ENCODE measurements at places on chromosomes 2 and 18.

- no peak for DNase-seq
These were observed 84.4 kb downstream of the EIPR1 start for GRCh38 chr2:3293221-3293620.

DNA sequence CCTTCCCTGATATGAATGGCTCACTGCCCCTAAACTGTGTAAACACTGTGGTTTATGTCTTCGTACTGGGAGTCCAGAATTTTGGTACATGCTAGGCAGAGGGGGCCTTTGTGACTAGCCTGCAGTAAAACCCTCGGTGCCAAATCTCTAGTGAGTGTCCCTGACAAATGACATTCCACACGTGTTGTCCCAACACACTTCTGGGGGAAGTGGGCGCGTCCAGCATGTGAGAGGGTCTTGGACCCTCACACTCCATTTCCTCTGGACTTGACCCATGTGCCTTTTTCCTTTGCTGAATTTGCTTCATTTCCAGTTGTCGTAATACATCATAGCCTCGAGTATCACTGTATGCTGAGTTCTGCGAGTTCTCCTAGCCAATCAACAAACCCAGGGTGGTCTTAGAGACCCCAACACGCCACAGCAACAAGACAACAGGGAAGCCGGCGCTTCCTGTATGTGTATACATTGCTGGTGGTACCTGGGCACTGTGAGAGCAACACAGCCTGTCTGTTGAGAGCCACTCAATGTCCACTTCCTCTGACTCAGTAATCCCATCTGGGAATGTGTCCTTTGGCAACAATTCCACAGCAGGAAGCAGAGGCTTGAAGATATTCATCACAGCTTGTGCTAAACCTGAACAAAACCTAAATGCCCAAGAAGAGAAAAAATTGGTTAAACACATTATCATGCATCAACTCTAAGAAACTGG is 26.9 kb upstream of the SLC66A3 start:
- peak; percentile 55 for DNase-seq

DNA sequence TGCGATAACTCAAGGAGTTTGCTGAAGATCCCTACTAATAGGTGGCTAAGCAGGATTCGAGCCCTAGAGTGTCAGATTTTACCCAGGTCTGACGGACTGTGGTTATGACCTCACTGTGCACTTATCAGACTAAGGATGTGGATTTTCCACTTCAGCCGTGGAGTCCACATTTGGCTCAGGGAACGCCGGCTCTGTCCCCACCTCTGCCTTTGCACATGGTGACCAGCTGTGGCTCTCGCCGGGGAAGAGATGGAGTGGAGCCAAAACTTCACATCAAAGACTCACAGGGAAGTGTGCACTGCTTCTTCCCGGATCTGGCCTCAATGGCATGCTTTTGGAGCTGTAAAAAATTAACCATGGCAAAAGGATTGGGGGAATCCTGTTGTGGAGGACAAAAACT is 249.3 kb upstream of the APCDD1 start:
- DNase-seq: no peak

DNA sequence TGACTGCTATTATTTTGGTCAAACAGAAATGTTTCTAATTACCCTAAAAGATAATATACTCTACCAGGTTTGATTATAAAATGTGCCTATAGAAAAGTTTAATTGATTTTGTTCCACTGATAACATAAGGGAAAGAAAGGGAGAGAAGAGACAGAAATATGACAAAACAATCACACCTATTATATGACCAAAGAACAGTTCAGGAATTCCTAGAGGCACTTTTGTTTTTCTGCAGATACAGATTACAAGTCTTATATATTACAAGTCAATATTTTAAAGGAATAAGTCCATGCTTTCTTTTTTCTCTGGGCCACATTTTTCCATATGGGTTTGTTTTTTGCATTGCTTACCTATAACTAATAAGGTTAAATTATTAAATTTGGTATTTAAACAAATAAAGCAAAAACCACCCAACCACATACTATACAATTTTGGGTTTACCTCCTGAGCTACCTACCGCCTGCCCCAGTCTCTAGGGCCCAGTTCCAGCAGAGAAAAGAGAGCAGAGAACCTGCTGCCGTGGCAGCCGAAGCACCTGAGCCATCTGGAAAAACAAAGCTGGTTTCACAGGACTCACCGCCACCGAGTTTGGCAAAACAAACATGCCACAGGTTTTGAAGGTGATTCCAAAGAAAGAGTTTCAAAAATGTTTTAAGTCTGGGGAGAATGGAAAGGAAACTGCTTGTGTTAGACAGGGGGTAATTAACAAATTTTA is 92.1 kb downstream of the DYM start:
- no peak for DNase-seq

- no peak for DNase-seq
These were observed 16.3 kb downstream of the CDC42EP3 start for GRCh38 chr2:37654932-37655841.

DNA sequence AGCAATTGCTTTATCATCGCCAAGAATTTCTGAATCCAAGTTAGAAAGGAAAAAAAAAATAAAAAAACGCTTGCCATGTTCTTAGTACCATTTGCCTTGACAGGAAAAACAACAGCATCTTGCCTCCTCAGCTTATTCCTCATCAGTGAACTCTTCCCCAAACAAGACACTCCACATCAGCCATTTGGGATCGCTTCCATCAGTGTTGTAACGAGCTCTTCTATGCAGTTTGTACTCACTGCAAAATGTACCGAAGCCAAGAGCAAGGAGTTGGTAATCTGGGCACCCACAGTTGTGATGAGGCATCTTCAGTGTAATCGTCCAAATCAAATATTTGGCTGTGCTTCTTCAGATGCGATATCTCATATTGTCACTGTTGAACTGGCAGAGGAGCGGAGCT is 503.7 kb downstream of the TMEM182 start:
- no peak for DNase-seq

GRCh38 chr18:36330435-36331052 is 33.0 kb downstream of the FHOD3 start:
- DNase-seq: no peak

DNA sequence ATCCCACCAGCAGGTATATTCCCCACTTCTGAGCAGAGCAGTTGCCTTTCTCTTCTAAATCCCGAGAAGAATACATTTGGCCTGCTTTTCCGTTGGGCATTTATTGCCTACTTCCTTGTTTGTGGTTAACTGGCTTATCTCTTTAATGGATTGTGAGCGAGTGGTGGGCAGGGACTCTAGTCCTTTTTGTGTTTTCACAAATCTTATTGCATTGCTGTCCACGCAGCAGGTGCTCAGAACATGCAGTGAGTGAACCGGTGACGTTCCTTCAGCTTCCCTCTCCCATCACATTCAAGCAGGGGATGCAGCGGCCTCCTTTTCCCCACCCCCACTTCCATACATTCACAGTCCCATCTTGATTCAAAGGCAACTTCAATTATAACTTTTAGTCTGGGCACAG is 28.9 kb upstream of the GAREM2 start:
- no peak for DNase-seq

DNA sequence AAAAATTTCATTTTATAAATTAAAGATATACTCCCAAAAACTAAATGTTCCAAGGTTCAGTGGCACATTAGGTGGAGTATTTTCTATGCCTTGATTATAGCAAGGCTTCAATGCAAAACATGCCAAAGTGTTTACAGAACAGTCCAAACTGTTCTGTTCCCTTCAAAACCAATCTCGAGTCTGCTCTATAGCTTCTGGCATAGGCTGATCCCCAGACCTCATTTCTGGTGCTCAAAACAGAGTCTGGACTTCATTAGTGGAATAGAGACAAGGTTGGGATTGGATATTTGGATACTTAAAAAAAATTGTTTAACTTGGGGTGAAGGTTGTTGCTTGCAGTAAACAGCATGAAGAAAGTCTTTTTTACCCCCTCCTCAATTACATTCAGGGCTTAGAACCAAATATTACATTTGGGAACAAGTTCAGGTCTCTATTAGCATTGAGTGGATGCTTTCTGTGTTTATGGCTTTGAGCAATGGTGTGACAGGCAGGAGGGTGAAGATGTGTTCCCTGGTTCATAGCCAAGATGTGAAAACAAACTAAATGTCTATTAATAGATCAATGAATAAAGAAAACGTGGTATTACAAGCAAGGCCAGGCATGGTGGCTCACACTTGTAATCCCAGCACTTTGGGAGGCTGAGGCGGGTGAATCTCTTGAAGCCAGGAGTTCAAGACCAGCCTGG is 208.1 kb upstream of the RND3 start:
- DNase-seq: no peak

- DNase-seq: no peak
These were observed 47.5 kb downstream of the TWIST2 start for GRCh38 chr2:238895361-238895882.
